ENCODE measurements at places on chromosomes 1 and 21.

GRCh38 chr1:2865571-2866421, 64.3 kb upstream of the TTC34 start:
- DNase-seq = no peak

GRCh38 chr1:156623946-156624813, 5.0 kb downstream of the HAPLN2 start:
- DNase-seq = no peak

DNA sequence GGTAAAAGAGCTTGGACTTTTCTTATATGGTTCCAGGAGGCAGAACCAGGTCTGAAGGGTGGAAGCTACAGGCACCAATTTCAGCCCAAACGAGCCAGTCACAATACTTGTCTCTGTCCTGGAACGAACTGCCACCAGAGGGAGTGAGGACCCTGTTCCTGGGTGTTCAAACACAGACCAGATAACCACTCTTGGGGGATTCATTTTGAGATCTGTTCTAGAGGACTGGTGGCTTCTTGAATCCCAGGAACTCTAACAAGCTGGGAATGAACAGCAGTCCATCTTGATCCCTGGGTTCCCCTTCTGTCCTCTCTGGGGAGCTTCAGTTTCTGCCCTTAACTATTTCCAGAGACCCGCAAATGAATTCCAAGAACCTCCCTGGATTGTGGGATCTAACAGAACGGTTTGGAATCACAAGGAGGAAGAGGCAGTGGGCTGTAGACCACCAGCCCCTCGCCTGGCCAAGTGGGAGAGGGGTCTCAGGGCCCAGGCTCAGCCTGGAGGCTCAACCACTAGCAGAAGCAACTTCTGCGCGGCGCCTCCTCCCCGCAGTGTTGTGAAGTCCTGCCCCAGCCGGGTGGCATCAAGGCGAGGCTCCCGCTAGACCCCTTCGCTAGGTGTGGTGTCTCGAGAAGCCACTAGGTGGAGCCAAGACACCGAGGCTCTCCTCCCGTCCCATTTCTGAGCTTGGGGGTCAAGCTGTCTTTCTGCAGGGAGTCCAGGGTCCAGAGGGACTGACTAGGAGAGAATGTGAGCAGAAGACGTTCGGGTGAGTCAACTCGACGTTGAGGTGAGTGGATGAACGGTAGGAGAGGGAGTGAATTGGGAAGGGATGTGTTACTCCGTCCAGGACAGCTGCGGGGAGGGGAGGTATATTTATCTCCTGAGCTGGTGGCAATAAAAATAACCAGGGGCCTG, 12.1 kb upstream of the NES start:
- peak; percentile 75 for DNase-seq

DNA sequence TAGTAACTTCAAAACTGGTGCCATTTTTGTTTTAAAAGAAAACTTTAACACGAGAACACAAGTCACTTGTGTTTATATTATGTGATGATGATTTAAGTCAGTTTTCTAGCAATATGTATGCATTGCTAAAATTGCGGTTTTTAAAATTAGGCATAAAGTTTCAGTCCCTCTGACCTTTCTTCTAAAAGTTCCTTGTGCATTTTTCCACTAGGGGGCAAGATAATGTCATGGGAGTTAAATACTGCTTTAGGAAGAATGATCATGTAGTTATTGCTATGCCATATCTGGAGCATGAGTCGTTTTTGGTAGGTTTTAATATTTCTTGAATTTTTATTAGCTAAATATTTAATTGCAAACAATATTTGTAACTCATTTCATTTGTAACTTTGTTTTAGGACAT, 10.7 kb downstream of the CDC7 start:
- DNase-seq = no peak

DNA sequence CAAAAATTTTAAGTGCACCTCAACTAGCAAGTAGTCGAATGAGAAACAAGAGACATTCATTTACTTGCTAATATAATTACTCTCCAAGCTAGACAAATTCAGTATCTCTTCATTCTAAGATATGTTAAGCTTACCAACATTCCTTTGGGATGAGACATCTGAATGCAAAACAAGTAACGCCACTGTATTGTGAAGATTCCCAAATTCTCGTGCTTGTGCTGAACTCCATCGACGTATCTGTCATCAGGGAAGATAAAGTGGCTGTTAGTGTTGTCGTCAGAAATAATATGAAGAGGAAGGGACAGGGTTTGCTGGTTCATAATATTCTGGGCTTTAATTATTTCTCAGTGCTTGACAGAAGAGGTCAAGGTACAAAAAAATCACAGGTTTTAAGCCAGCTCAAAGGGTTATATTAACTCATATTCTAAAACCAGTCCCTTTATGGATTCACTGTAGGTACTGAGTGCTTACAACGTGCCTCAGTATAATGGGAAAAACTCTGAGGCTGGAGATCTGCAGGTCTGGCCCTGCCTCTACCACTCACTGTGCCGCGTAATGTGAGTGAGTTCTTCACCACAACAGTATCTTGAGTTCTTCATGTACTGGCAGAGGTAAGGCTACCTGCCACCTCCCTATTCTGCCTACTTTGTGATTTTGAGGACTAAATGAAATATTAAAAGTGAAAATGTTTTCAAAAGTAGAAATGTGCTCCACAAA, 42.0 kb downstream of the PCSK9 start:
- no peak for DNase-seq

DNA sequence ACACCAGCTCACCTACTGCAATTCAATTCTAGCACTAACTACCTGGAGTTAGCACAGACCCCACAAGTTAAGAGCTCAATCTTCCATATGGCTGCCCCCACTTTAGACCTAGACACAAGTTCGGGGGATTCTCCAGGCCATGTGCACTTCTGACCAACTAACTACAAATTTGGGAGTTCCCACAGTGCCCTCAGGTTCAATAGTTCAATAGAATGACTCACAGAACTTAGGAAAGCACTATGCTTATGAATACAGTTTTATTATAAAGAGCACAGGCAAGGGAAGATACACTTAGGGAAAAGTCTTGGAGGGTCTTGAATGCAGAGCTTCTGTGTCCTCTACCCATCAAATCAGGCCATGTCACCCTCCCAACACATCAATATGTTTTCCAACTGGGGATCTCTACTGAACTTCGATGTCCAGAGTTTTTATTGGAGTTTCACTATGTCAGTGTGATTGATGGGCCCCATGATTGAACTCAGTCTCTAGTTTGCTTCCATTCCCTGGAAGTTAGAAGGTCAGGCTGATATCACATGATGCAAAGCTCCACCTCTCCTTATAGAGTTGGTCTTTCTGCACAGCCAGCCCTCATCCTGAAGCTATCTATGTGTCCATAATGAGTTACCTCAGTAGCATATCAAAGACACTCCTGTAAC, 46.1 kb downstream of the RAVER2 start:
- DNase-seq = no peak

DNA sequence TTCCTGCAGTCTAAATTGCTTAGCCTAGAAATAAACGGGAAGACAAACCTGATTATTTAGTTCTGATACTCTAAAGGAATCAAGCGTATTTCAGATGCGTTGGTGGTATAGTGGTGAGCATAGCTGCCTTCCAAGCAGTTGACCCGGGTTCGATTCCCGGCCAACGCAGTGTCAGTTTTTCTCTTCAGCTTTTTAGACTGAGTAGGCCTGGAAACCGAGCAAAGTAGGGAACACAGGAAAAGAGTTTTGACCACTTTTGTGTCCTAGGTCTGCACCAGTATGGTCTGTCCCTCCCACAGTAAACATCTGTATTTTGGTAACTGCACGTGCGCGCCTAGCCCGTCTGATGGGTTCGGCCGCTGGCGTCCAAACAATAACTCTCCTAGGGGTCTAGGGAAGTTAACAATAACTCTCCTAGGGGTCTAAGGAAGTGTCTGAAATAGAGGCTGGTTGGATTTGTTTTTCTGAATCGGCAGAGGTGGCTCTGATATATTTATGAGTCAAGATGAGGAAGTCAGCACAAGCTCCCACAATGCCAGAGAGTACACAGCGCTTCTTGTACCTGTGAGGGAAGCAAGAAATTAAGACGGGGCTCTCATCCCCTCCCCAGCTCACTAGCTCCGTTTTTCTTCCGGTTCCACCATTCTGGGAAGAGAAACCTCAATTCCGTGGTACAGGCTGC, 15.6 kb upstream of the HJV start:
- DNase-seq = no peak

- peak; percentile 80 for DNase-seq
Measured at GRCh38 chr1:20361805-20362381, 71.2 kb downstream of the VWA5B1 start.

- DNase-seq = no peak
Measured at GRCh38 chr1:41520951-41521752, 36.7 kb upstream of the EDN2 start.

DNA sequence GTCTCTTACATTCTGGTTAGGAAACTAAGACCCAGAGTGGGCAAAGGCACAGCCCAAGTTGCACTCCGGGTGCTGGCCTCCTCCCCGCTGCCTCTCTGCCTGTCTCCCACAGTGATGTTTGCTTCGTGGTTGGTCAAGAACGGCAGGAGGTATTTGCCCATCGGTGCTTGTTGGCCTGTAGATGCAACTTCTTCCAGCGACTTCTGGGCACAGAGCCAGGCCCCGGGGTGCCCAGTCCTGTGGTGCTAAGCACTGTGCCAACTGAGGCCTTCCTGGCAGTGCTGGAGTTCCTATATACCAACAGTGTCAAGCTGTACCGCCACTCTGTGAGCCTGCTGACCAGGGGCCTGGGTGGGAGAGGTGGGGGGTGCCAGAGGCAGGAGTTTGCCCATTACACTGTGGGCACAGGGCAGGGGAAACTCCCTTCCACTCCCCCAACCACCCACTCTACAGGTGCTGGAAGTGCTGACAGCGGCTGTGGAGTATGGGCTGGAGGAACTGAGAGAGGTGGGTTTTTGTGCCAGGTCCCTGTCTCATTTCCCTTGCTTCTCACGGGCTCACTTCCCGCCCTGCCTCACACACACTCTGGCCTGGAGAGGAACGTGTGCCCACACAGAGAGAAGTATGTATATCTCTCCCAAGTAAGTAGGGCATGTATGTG, 1.9 kb downstream of the BTBD19 start:
- DNase-seq = no peak

GRCh38 chr1:88791192-88791591, 100.2 kb downstream of the GTF2B start:
- no peak for DNase-seq

GRCh38 chr1:62428351-62428750, 8.5 kb upstream of the USP1 start:
- DNase-seq = no peak

GRCh38 chr1:153072806-153073726, 1.7 kb upstream of the SPRR2B start:
- DNase-seq = no peak

GRCh38 chr1:169701261-169702005, 10.0 kb downstream of the SELL start:
- no peak for DNase-seq

DNA sequence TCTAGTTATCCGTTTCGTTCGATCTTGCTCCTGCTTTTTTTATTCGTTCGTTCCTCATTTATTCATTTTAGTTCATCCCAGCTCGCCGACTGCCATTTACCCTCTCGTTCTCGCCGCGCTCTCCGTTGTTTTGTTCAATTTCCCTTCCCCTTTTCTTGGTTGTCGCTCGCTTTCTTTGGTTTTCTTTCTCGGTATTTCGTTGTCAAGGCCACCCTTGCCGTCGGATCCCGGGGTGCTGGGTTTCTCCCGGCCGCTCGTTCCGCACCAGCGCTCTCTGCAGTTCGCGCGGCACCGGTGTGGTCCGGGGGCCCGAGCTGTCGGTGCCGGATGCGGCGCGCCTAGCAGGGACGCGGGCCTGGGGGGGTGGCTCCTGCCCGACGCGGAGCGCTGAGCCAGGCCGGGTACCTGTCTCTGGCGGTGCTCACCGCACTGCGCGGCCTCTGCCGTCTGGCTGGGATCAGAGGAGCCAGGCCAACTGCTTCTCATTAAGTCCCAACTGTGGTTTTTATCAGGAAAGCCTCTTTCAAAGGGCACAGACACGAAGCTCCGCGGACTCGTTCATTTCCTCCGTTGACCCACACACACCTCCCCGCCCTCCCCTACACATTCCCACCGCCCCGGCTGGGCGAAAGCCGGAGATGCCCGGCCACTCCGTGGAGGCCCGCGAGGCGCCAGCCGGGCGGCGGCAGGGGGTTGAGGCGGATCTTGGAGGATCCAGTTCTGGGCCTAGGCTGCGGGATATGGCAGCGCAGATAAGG, 1.6 kb downstream of the ALX3 start:
- DNase-seq = no peak

GRCh38 chr1:156337888-156338179, 258 bp downstream of the CCT3 start:
- no peak for DNase-seq

- peak; percentile 82 for DNase-seq
Measured at GRCh38 chr1:43453442-43454269, at the start of gene HYI. TSS of gene HYI (minus strand) at chr1:43453931. CDS start at chr1:43453793, 138 bp downstream.

DNA sequence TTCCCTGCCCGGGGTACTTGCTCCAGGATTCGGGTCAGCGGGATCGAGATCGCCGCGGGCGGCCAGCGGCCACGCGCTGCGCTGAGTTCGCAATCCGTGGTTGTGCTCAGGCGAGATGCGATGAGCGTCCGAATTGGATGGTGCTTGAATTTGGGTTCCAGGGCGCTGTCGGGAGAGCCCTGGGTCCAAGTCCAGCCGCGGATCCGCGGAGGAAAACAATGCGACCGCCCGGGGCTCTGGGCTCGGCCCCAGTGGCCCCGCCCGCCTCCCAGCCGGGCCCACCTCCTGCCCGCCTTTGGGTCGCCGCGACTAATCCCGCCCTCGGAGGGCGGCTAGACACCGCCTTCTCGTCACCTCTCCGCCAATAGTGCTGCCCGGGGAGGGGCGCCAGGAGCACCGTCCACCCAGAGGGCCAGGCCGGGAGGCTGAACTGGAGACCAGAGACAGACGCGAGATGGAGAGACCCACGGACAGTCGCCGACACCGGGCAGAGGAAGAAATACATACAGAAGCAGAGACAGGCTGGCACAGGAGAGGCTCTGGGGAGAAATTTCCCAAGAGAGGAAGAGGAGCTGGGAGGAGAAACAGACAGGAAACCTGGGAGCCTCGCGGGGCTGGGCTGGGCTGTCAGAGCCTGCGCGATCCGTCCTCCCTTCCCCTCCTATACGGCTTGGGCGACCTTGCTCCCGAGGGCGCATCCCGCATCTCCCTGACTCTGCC, at the start of gene SEMA6C:
Gene SEMA6C (minus strand): TSS at position 220 of the 720 bp plus-strand sequence. CDS start 4,010 bp downstream, outside the sequence.
- peak; percentile 100 for DNase-seq

GRCh38 chr1:203733009-203733863, 31.7 kb upstream of the LAX1 start:
- no peak for DNase-seq

DNA sequence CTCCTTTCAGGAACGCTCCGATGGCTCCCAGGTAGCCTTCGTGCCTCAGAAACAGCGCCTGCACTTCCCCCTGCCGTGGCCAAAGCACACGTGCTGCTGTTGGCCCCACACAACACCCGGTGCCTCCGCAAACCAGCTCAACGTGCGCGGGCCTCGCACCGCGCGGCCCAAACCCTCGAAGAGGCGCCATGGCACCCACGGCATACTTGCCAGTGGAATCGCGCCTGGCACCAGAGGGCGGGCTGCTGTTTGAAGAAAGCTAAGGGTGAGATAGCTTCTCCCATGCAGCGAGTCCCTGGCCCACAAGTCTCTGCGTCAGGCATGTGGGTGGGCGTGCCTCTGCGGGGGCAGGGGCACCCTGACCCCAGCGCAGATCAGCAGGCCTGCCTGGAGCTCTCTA, 7.9 kb downstream of the PANK4 start:
- no peak for DNase-seq
